ENCODE measurements at places on chromosomes 4 and X. TPM values are rescaled to one million over a fixed set of nuclear protein-coding genes. Genes with fewer than 3 reads are reported as not detected.

Gene GPR119
- total RNA-seq, result not detected

Gene METAP1
- 28.6 TPM for total RNA-seq

Gene FGD1
- 2.3 TPM for total RNA-seq

Gene PDCL2
- not detected for total RNA-seq

Gene DRP2
- 0.15 TPM for total RNA-seq

Gene DCAF8L2
- total RNA-seq, result 0.32 TPM

Gene SERPINA7
- not detected for total RNA-seq

Gene AMTN
- total RNA-seq, result not detected

Gene RIPPLY1
- not detected for total RNA-seq

Gene TGIF2LX
- not detected for total RNA-seq

Gene RHOXF2B
- not detected for total RNA-seq

Gene MAGEA2B
- total RNA-seq, result not detected

Gene GPR143
- total RNA-seq, result 5.5 TPM

Gene CTAG1B
- not detected for total RNA-seq

Gene SMR3B
- total RNA-seq, result not detected

Gene ETDC
- total RNA-seq, result not detected

Gene RTL5
- under 0.01 TPM for total RNA-seq

Gene NAP1L2
- total RNA-seq, result 0.65 TPM

Gene YIPF7
- total RNA-seq, result not detected

Gene HSFX3
- total RNA-seq, result not detected

Gene GPR50
- total RNA-seq, result not detected

Gene PAGE5
- not detected for total RNA-seq

Gene VCX3B
- not detected for total RNA-seq

Gene SPANXC
- not detected for total RNA-seq

Gene CRMP1
- total RNA-seq, result not detected

Gene SPARCL1
- total RNA-seq, result 0.32 TPM

Gene RBM3
- 340 TPM for total RNA-seq

Gene MAGEA6
- total RNA-seq, result not detected

Gene DUSP21
- total RNA-seq, result not detected

Gene TMPRSS11D
- total RNA-seq, result not detected

Gene EDA2R
- 0.30 TPM for total RNA-seq

Gene NCAPG
- total RNA-seq, result 61.1 TPM

Gene MEPE
- total RNA-seq, result not detected

Gene STS
- 1.7 TPM for total RNA-seq

Gene GPRASP1
- 0.65 TPM for total RNA-seq

Gene ERVMER34-1
- total RNA-seq, result under 0.01 TPM

Gene ABCB7
- total RNA-seq, result 35.4 TPM

Gene ZXDA
- total RNA-seq, result 5.5 TPM

Gene NAA11
- not detected for total RNA-seq
